ENCODE measurements at places on chromosomes 6 and 20.

- DNase-seq: no peak
Observed at GRCh38 chr20:49658508-49658907, 55.2 kb downstream of the B4GALT5 start.

DNA sequence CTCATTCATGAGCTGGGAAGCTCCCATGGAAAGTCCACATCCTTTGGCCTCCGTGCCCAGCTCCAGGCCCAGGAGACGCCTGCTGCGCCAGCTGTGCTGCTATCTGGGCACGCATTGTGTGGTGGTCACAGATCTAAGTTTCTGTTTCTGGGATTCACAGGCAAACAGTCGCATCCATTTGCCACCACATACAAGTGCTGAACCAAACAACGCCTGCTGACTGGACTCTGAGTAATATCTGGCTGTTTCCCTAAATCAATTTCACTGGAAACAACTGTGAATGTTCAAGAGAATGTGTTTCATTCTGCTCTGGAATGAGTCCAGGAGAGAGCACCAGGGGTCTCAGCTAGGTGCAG lies 45.5 kb downstream of the IRF4 start:
- DNase-seq: no peak

DNA sequence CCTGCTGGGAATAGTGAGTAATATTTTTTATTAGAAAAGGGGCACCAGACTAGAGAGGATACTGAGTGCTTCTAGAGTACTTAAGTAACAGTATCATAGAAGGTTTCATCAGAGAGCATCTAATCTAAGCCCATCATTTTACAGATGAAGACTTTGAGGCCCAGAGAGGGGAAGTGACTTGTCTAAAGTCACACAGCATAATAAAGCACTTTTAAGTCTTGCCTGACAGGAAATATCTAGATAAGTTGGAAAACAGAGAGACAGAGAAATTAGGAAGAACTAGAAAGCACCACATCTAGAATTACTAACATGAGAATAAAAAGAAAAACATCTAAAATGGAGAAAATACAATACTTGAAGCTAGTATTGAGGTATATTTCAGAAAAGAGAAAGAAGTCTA lies 6.0 kb downstream of the HLA-DMA start:
- DNase-seq: no peak

DNA sequence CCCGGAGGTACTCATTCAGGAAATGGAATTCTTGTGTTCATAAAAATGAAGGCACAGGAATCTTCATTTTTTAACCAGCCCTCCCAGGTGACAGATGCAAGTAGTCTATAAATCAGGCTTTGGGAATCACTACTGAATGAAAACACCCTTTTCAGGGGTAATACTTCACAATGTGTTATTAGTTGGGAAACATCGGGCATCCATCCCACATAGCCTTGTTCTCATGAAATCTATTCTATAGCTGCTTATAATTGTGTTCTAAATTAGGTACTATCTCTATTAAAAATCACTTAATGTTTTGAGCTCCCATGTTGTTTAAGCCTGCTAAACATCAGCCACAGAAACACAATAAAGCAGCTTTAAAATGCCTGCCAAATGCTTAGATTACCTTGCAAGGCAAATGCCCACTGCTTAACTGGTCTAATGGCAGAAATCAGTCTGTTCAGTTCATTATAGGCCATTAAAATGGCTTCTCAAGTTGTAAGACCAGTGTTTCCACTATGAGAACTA lies 94.9 kb downstream of the L3MBTL3 start:
- no peak for DNase-seq

DNA sequence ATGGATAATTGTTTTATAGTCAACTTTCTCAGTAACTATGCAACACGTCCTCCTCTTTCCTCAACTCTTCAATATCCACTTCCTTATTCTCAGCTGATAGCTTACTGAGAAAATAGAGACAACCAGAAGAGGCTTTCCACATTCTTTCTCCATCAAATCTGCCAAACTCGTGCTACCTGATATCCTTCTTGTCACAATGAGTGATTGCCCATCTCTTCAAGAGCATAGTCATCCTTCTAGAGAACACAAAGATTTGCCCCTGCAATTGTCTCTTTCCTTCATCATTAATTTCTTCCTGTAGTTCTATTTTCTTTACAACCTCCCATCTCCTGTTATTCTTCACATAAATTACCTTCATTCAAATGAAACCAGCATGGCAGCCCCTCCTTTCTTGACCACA lies 75.9 kb upstream of the RGS17 start:
- DNase-seq: no peak
